Activated T-helper 1 cell treated with anti-CD3 and anti-CD28 coated beads, Interleukin-12 subunit alpha, Interleukin-12 subunit beta, Interleukin-2, Interleukin-4 antibody, amounts not matched to agents 30 ng/mL and 10 ng/mL and 1 ng/mL, durations not matched to agents 14 hours and 24 hours and 36 hours (primary cell): ENCODE measurements at places on chromosomes 4 and X.
A peak's percentile ranks its signal among the peaks of the same experiment; 100 is the strongest.

DNA sequence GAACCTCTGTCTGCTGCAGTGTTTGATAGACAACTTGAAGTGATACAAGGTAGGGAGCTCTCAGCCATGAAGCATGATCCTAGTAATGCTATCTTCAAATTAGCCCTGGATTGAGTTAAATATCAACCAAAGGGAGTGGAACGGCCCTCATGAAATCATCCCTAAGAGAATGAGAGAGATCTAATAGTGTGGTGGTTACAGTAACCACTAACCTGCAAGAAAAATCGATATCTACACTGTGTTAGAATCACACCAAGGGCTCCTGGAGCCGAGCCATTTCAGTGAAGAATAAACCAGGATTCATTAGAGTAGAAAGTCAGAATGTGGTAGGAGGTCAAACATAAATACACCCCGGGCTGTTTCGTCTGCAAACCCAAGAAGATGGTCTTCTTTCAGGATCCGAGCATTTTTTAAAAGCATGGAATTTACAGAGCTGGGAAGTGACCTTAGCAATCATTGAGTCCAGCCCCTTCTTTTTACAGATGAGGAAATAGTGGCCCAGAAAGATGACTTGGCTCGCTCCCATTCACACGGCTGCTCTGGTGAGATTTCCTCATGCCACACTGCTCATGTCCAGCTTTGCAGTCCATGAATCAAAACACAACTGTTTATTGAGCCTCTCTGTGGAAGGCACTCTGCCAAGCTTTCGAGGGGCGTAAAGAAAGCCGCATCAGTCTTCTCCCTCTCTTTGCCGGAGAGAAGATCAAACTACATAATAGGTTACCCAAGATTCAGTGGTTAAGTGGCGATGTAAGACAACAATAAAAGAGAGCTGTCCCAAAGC lies 5.5 kb upstream of the DCTD start:
- DNase-seq = no peak

GRCh38 chr4:2334826-2335728 lies 73.2 kb upstream of the MXD4 start:
- no peak for DNase-seq

DNA sequence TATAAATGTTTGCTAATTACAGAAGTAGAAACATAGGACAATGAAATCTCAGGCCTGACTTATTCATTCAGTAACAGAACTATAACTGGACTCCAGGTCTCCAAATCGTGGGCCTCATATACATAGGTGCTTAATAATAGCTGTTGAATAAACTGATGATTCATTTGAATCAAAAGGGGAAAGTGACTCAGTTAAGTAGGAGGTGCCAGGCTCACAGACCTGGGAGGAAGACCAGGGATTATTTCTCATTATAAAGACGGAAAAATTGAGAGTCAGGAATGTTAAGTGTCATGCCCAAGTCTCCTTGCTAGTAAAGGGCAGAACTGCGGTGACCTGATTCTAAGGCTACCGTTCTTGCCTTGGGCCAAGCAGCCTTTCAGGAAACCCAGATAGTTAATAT lies 131.5 kb downstream of the HS3ST1 start:
- no peak for DNase-seq

DNA sequence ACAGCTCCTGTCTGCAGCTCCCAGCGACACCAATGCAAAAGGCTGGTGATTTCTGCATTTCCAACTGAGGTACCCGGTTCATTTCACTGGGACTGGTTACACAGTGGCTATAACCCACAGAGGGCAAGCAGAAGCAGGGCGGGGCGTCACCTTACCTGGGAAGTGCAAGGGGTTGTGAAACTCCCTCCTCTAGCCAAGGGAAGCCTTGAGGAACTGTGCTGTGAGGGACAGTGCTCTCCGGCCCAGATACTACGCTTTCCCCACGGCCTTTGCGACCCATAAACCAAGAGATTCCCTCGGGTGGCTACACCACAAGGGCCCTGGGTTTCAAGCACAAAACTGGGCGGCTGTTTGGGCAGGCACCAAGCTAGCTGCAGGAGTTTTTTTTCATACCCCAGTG lies 218.9 kb downstream of the PPP3CA start:
- DNase-seq = no peak

GRCh38 chr4:86657910-86658309 lies 63.8 kb downstream of the PTPN13 start:
- no peak for DNase-seq

- DNase-seq = no peak
Measured at GRCh38 chrX:11451151-11451550, 157.9 kb downstream of the AMELX start.

DNA sequence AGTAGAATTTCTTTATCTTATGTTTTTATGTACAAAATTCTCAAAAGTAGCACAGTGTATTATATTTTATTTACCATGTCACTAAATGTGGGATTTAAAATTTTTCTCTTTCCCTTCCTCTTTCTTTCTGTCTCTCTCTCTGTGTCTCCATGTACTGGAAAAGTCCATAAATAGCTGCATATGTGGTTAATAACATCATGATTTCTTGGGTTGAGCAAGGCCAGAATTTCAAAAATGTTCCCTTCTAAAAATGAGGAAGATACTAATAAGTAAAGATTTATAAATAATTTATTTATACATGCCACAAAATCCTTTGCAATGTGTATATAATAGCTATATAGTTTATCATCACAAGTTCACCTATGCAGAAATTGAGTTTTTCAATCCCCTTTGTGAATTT lies 29.1 kb upstream of the DKK2 start:
- DNase-seq = no peak

GRCh38 chr4:99088023-99088449 lies 552 bp downstream of the ADH5 start:
- no peak for DNase-seq

DNA sequence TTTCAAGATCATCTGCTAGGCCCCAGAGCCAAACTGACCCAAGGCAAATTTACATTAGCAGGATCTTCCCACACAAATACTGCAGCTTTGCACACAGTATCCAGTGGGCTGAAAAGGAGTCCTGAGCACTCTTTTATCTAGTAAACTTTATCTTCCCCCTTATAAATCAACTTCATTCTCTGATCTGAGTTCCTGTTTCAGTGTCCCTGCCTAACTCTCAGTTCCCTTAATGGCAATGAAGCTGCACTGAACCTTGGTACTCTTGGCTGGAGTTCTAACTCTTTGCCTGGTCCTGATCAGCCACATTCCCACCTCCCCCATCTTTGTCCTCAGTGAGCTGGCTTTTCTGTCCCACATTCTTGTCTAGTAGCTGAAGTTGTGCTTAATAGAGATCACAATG lies 37.4 kb downstream of the EDA2R start:
- no peak for DNase-seq

DNA sequence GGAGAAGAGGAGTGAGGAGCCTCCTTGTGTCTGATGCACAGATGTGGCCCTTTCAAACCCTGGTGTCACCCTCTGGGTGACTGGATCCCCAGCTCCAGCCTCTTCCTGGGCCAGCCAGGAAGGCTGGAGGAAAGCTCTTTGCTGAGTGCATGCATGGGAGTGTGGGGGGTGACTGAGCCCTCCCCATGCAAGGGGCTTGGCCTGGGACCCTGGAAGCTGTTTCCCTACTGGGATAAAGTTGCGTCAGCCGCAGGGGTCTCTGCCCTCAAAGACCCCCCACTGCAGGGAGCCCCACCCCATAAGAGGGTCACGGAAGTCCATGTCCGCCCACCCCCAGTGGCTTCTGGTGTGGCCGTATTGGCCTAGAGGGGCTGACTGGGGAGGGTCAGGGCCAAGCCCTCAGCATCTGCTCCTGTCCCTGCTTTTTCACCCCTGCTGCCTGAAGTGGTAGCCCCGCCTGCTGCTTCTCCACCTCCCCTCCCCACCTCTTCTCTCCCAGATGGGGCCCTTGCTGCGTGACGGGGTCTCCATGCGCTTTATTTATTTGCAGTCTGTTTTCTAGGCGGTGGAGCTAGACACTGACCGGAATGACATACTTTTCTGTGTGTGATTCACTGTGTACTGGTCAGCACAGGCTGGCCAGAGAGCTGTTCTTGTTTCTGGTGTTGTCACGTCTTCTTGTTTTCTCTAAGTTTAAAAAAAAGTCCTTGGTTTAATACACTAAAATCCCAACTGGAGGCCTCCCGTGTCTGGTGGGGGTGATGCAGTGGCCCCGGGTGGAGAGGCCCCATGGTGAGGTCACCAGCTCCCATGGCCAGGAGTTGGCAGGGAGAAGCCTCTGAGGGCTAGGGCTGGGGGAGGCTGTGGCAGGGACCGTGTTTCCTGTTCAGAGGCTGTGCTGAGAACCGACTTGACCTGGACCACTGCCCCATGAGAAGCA lies 3.6 kb downstream of the SMIM10L2A start:
- no peak for DNase-seq

GRCh38 chr4:91198951-91199350 lies 1071.8 kb downstream of the CCSER1 start:
- no peak for DNase-seq

DNA sequence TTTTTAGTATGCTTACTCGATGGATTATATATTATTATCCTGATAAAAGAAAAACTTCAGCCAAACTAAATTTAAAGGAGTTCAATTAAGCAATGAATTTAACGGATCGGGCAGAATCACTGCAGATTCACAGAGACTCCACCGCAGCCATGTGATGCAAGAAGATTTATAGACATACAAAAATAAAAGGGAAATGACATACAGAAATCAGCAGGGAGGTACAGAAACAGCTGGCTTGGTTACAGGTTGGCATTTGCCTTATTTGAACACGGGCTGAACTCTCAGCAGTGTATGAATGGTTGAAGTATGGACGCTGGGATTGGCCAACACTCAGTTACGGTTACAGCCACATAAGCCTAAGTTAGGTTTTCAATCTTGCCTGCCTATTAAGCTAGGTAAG lies 35.4 kb upstream of the DHRSX start:
- DNase-seq = no peak

DNA sequence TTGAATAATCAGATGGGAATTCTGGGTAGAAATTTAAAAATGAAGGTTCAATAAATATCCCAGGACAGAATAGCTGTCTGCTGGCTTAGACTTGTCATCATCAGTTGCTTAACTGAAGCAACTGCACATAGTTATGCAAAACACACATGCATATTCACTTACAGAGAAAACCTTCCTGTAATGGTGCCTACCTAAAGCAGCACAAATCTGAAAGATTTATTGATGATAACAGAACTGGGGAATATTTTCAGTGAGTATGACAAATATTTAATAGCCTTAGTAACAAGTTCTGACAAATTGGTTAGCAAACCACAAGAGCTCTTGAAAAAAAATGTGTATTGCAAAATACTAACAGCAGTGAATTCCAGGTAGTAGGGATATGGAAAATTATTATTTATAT lies 606.8 kb upstream of the BOD1L1 start:
- no peak for DNase-seq

DNA sequence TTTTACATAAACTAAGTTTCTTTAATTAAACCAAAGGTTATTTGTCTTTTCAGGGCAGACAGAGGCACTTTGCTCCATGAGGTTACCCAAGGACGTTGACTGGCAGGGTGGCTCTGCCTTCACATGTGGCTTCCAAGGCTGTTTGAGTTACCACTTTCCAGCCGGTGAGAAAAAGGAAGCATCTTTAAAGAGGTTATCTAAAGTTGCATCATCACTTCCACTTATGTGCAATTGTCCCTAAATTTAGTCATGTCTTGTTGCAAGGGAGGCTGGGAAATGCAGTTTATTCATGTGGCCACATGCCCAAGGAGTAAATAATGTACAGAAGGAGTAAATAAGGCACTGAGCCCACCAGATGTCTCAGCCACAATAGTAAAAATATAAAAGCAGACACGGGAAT lies 29.0 kb upstream of the RAP1GDS1 start:
- DNase-seq = no peak

GRCh38 chr4:80362578-80363181 lies 27.1 kb downstream of the CFAP299 start:
- DNase-seq = peak; percentile 17

DNA sequence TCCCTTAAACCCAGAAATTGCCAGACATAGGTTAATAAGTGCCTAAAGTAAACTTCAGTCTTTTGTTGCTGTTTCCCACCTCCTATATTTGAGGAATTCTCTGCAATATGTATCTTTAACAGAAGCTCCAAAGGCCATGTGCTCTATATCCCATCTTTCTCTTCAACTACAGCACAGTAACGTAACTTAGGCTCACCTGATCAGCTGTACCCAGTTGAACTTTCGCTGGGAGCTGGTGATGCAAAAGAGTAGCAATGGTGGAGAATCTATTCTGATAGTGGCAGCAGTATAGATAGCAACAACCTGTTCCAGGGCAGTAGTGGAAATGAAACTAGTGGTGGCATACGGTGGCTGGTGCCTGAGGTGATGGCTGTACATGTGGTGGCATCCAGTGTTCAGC lies 33.2 kb upstream of the YTHDC1 start:
- no peak for DNase-seq

DNA sequence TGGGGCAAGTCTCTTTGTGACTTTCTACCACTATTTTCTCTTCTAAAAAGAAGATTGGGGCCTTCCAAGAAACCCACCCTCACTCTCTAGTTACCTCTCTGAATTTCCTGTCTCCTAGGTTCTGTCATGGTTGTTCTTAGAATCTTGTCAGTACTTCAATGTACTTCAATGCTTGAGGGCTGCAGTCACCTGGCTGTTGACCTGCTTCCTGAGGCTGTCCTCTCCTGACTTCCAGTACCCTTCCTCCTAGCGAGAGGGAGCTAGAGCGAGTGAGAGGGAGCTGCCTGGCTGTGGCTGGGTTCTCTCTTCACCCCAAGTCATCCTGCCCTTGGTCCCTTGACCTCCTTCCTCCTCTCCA lies 17.7 kb downstream of the CD99L2 start:
- no peak for DNase-seq

GRCh38 chr4:80459918-80460473 lies 124.5 kb downstream of the CFAP299 start:
- DNase-seq = no peak

- no peak for DNase-seq
Measured at GRCh38 chr4:16337936-16338335, 111.7 kb upstream of the TAPT1 start.

DNA sequence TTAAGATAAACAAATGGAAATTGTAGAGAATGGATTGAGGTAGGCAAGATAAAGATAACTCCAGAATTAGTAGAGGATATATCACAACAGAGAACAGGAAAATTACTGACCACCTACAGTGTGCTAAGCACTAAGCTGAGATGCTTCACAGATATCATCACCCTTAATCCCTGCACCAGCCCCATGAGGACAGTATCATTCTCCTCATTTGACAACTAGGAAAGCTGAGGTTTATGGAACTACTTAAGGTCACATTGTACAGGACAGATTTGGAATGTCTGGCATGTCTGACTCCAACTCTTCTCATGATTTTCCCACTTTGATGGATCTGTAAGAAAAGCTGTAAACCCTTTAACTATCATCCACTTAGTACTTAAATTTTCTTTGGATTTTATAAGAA lies 95.5 kb downstream of the CASK start:
- no peak for DNase-seq
